ENCODE measurements at places on chromosomes 7 and 10.
A peak's percentile ranks its signal among the peaks of the same experiment; 100 is the strongest.

DNA sequence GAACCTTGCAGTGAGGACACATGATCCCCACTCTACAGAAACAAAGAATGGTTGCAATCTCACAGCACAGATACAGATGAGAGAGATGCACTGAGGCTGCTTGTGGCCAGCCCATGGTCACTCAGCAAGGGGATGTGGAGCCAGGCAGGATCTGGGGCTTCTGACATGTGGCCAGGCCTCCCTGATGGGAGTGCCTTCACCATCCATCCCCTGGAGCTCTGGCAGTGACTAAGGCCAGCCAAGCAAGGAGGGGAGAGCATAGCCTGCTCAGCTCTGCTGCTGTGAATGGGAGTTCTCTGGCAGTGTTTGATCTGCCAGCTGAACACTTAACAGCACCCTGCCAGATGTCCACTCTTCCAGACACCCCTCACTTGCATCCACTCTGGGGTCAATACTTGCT is 19.8 kb downstream of the C10orf71 start:
- no peak for DNase-seq

- DNase-seq = no peak
Measured at GRCh38 chr7:134954197-134955082, 31.9 kb upstream of the AGBL3 start.

- no peak for DNase-seq
Measured at GRCh38 chr7:82528577-82529310, 85.2 kb upstream of the CACNA2D1 start.

- DNase-seq = no peak
Measured at GRCh38 chr7:14717169-14717568, 185.4 kb downstream of the DGKB start.

GRCh38 chr10:12699781-12700556 is 301.5 kb downstream of the CCDC3 start:
- no peak for DNase-seq

DNA sequence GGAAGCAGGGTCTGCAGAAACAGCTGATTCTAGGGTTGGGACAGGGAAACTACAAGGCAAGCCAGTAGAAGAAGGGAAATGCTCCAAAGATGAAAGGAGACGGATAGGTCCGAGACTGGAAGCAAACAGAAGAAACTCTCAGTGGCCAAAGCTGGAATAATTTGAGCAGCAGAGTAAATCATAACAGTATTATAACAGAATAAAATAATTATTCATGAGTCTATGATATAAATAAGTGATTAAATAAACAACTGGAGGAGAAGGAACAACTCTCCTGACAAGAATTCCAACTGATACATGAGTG is 27.6 kb downstream of the EZH2 start:
- DNase-seq = no peak

GRCh38 chr10:21285207-21285606 is 240.3 kb downstream of the SKIDA1 start:
- no peak for DNase-seq

GRCh38 chr7:79050603-79051002 is 402.9 kb downstream of the MAGI2 start:
- DNase-seq = no peak

GRCh38 chr10:79266084-79266483 is 81.2 kb upstream of the PPIF start:
- no peak for DNase-seq

DNA sequence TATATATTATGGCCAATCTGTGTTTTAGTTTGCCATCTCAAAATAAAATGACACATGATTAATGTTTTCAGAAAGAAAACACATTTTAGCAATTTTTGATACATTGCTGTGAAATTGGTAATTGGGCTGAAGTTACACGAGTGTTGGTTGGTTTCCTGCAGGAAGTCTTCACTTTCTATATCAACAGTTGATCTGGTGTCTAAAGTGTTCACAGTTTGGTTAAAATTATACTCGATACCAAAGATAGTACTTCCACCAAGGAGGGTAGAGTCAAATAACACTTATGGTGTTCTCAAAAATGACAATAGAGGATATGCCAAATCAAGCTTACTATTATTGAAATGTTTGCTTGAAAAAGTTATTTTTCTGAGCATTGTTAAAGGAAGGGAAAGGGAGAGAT is 120.3 kb upstream of the GLCCI1 start:
- no peak for DNase-seq

GRCh38 chr10:123865880-123866279 is 25.7 kb downstream of the CPXM2 start:
- DNase-seq = no peak

GRCh38 chr10:93180482-93180931 is 106.8 kb downstream of the CYP26A1 start:
- no peak for DNase-seq

GRCh38 chr7:143882020-143882603 is 19.9 kb downstream of the TCAF1 start:
- no peak for DNase-seq

DNA sequence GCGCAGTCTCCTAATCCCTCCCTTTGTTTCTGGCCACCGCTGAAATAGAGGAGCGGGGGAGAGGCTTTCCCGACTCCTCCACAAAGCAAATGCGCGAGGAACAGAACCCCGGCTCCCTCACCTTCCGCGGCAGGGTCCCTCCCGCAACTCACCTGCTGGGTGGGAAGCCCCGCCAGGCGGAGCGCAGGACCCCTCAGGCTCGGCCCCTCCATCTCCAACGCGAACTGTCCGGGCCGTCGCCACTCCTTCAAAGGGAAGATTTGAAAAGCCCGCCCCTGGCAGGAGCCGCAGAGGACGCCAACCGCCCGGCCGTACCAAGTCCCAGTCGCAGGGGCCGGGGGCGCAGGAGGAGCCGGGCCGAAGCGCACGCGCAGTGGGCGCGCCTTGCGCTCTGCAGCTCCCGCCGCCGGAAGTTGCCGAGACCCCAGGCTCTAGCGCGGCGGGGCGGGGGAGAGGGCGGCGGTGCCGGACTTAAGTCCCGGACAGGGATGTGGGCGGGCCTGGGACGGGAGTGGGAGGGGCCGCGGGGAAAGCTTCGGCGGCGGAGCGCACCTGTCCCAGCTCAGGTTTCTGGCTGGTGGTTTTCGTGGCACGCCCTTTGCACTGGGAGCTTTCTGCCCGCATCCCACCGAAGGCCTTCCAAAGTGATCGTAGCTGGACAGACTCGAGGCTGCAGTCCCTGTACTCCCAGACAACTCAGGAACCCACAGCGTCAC is at the start of gene RTKN2:
Gene RTKN2, minus strand, starts transcription at position 446 of the 716 bp plus-strand sequence. Its CDS starts 234 bp downstream, at position 212.
- DNase-seq = peak; percentile 42

DNA sequence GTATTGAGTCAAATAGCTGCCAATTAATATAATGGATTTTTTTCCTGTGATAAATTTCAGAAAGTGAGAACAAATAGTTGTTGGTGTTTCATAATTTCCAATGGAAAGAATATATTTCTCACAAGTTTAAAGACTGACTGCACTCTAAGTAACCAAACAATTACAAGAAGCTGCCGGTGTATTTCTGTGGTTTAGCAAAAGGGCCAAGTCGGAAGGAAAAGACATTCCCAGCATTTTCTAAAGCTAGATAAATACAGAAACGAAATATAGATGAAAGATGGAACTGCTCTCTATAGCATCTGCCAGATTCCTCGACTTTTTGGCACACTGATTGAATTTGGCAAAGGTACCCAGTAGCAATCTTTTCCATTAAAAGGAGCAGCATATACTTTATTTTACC is 92.7 kb upstream of the MKX start:
- DNase-seq = no peak

GRCh38 chr7:56483153-56483552 is 366.9 kb upstream of the NUPR2 start:
- no peak for DNase-seq

DNA sequence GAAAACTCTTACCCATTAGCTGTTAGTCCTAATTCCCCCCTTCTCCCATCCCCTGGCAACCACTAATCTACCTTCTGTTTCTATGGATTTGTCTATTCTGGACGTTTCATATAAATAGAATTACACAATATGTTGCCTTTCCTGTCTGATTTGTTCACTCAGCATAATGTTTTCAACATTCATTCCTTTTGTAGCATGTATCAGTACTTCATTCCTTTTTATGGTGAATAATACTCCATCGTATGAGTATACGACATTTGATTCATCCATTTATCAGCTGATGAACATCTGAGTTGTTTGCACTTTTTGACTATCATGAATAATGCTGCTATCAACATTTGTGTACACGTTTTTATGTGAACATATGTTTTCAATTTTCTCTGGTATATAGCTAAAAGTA is 4.4 kb upstream of the FRAT1 start:
- no peak for DNase-seq

DNA sequence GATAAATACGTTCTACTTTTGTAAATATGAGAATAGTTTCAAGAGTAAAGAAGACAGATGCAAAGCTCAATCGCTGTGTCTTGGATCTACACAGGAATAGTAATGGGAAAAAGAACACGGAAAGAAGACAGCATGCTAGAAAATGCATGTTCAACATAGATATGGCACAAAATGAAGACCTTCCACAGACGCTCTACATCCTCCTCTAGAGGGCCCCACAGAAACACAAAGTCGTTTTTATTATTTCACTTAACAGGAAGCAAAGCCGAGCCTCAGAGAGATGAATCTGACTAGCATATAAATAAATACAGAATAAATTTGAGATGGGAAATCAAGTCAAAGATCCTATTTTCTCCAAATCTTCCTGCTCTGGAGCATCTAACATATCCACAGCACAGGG is 292.6 kb downstream of the PARD3 start:
- no peak for DNase-seq

DNA sequence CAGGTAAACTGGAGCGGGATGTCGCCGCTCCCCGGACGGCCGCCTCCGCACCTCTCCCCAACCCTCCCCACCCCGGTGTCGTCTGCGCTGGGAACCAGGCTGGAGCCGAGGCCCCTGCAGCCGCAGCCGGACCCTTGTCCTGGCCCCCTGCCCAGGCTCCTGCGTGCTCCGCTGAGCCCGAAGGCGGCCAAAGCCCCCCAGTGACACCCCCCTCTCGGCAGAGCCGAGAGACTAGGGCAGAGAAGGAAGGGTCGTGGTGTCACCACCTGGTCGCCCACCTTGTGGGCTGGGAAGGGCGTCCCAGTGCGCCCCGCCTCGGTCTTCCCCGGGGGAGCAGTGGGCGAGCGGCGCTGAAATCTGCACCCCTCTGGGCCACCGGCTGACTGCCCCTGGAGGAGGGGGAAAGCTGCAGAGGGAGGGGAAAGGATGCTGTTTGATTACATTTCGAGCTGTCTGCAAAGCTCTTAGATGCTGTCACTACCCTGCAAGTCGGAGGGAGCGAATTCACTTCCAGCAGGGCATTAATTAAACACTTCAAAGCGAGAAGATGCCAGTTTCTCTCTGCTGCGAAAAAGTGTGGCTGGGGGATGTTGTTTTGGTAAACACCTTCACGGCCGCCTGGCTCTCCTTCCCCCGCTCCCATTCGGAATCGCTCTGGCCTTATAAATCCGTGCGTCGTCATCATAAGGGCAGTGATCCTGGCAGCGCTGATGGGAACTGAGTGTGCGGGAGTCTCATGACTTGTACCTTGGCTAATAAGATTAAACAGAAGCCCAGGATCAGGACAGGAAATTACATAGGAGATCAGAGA is 622 bp downstream of the DYNC1I1 start:
- DNase-seq = no peak

GRCh38 chr7:28885771-28886170 is 72.4 kb downstream of the TRIL start:
- no peak for DNase-seq

DNA sequence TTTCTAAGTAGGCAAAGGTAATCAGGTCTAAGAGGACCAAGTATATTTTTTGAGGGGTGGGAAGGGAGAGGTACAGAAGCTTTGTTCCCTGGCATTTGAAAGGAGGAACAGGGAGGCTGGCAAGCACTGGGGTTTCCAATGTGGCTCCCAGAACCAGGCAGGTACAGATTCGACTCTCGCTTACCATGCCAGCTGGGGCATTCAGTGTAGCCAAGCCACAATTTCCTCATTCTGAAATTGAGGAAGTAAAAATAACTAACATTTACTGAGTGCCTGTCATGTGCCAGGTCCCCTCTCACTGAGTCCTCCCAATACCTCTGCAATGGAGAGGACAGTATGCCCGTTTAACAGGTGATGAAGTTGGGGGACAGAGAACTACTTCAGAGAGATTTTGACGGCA is 45.9 kb upstream of the BET1 start:
- DNase-seq = no peak
